EH (cell line): ENCODE measurements at places on chromosomes 11 and 22.

GRCh38 chr11:64605244-64605560 lies 14.2 kb downstream of the SLC22A12 start:
- DNase-seq = no peak

- no peak for DNase-seq
Observed at GRCh38 chr22:32629573-32629957, 155.0 kb downstream of the FBXO7 start.

DNA sequence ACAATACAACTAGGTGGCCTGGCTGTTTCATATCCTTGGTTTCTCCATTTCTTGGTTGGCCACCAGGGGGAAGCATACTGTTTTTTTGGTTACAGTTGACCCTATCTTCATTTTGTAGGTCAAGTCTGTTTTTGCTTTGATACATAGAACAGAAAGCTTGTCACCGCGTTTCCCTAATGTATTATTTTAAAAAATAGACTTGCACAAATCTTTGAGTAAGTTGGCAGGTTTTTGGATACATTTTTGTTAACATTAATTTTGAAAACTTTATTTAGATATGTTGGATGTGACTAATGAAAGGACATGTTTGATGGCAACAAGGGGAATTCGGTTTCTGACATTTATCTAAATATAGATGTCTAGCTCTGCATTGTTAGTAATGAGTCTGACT lies 3.0 kb downstream of the NCR3LG1 start:
- peak; percentile 76 for DNase-seq

GRCh38 chr22:48088926-48089536 lies 1326.6 kb downstream of the TBC1D22A start:
- DNase-seq = no peak

DNA sequence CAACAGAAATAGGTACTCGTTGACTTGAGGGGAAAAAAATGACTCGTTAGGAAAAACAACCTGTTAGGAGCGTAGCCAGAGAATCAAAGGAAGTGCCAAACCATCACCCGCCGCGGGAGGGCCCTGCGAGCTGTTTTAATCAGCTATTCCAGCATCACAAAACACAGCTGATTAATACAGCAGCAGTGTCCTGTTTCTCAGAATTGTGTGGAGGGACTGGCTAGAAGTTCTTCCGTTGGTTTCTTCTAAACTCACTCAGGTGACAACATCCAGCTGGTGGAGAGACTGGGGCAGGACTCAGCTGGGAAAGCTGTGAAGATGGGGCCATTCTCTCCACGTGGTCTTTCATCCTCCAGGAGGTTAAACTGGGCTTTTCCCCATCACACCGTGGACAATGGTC lies 28.0 kb downstream of the HSPA8 start:
- peak; percentile 19 for DNase-seq

DNA sequence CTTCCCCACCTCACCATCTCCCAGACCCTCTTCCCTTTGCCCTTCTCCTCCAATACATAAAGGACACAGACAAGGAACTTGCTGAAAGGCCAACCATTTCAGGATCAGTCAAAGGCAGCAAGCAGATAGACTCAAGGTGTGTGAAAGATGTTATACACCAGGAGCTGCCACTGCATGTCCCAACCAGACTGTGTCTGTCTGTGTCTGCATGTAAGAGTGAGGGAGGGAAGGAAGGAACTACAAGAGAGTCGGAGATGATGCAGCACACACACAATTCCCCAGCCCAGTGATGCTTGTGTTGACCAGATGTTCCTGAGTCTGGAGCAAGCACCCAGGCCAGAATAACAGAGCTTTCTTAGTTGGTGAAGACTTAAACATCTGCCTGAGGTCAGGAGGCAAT lies 58.2 kb downstream of the TIMP3 start:
- DNase-seq = no peak

GRCh38 chr11:122098261-122098980 lies 17.6 kb downstream of the BLID start:
- DNase-seq = peak; percentile 34

DNA sequence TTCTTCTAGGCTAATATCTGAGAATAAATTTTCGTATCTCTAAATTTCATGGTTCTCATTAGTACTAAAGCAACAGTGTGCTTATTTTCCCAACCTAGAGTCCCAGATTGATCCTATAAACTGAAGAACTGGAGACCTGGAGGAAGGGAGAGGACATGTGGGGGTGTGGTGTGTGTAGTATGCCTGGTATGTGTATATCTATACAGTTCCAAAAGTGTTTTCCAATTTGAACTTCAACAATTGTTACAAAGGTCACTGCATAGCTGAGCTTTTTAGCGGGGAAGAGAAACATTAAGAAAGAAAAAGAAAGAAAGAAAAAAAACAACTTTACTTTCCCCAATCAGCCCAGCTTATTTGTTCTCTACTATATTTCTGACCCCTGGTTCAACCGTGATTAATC lies 152.1 kb downstream of the SOX6 start:
- no peak for DNase-seq

DNA sequence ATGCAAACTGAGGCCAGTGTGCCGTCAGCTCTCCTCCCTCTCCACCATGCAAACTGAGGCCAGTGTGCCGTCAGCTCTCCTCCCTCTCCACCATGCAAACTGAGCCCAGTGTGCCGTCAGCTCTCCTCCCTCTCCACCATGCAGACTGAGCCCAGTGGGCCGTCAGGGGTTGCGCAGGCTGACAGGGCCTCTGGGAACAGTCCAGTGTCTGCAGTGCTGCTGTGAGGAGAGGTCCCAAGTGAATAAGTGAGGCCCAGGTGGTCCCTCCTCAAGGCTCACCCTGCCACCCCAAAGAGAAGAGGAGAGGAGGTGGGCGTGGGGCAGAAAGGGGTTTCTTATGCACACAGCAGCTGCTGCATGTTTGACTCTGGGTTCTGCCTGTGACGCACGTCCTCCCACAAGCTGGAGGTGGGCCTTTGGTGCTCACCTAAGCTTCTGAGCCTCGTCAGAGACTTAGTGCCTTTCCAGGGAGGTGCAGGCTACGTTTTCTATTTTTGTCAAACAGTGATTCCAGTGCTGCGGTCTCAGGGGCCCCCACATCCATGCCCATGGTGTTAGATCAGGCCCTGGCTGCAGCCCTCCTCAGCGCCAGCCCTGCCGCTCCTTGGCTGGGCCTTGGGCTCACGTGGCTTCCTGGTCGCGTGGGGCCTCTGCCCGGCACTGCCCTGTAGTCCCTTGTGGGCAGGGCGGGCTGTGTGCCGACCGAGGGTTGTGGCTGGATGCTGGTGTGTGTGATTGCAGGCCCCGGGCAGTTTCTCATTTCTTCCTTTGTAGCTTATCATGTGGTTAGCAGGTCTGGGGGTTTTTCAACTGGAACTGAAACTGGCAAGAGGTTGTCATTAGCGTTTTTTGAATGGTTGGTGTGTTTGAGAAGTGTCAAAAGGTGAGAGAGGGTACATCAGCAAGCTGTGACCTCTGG lies 7.1 kb downstream of the TPCN2 start:
- DNase-seq = no peak

DNA sequence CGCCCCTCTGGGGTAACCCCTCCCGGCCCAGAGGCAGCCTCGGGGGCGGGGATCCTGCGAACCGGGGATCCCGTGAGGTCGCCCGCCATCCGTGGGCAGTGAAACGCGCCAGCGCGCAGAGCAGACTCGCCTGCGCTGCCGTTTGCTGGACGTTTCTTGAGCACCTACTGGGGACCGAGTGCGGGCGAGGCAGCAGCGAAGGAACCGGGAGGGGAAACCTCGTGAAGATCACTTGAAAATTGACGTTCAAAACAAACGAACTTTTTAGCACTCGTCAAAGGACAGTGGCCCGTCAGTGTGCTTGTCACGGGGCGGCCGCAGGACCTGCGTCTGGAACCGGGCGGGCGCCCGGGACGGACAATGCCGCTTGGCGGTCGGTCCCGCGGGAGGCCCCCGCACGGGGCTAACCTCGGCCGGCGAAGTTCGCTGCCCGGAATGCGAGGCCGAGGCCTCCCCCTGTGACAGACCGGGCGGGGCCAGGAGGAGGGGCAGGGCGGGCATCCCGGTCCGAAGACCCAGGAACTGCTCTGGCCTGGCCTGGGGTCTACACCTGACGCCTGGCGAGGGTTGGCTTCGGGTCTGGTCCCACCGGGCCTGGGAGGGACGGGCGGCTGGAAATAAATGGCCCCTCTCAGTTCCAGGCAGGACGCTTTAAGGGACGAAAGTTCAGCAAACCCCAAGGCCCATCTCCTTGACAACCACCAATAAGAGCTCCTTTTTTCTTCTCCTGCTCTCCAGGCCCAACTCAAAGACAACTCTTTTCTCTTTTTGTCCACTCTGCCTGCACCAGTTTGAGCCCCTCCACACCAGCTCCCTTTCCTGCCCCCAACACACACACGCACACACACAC lies 723 bp upstream of the SCUBE1 start:
- DNase-seq = no peak

DNA sequence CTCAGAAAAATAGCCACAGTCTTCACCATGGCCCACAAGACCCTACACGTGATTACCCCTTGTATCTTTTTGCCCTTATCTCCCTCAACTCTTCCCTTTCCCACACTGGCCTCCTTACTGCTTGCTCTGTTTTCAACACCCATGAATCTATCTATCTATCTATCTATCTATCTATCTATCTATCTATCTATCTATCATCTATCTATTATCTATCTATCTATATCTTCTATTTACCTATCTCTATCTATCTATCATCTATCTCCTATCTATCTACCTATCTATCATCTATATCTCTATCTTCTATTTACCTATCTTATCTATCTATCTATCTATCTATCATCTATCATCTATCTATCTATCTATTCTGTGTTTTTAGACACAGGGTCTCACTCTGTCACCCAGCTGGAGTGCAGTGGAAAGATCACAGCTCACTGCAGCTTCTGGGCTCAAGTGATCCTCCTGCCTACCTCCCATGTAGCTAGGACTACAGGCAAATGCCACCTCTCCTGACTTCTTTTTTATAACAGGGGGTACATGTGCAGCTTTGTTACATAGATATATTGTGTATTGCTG lies 54.2 kb downstream of the CNTF start:
- no peak for DNase-seq

DNA sequence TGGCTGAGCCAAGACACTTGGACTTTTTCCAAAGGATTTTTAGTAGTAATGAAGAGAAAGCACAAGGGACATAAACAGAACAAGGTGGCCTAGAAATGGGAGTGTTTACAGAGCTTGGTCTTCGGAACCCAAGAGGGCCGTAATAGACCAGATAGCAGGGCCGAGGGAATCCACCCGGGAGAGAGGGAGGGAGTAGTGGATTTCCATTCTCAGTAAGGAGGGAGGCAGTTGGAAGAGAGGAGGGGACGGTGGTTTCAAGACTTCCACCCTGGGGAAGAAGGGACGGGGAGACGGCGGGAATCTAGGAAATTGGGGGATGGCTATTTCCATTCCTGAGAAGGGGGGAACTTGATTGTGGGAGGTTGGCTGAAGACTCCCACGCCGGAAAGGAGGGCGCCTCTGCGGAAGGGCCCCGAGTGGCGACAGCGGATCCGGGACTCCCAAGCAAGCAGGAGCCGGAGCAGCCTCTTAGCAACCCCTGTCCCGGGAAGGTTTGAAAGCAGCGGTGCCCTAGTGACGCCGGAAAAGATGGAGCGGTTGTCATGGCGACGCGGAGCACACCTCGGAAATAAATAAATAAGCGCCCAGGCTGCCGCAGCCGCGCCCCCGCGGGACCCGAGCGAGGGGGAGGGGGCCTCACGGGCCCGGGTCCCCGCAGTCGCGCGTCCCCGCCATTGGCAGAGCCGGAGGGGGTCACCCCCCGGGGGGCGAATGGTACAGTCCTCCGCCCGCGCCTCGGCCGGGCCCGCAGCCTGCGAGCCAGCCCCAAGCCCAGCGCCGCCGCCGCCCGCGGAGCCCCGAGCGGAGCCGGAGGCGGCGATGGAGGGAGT lies 31.6 kb downstream of the EIF3F start:
- peak; percentile 83 for DNase-seq

- DNase-seq = no peak
Observed at GRCh38 chr22:26435327-26436093, 6.5 kb downstream of the ASPHD2 start.

DNA sequence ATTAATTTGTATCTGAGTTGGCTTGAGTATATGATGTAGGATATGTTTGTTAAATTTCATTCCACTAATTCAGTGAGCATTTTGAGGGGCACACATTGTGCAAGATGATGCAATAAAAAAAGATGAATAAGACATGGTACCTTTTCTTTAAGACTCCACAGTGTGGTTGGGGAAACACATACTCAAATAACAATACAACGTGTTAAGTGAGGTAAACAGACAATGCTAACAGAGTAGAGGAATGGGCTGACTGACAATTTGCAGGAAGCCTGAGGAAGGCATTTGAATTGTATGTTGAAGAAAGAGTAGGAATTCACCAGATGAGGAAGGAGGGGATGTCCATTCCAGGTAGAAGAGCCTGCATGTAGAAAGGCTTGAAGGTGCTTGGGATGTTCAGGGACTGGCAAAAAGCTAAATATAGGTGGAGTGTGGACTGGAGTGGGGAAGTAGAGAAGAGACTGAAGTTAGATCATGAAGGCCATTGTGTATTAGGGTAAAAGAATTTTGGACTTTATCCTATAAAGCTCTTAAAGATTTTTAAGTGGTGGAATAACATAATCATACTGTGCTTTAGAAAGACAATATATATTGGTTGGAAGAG lies 6.8 kb downstream of the RNF169 start:
- DNase-seq = no peak

DNA sequence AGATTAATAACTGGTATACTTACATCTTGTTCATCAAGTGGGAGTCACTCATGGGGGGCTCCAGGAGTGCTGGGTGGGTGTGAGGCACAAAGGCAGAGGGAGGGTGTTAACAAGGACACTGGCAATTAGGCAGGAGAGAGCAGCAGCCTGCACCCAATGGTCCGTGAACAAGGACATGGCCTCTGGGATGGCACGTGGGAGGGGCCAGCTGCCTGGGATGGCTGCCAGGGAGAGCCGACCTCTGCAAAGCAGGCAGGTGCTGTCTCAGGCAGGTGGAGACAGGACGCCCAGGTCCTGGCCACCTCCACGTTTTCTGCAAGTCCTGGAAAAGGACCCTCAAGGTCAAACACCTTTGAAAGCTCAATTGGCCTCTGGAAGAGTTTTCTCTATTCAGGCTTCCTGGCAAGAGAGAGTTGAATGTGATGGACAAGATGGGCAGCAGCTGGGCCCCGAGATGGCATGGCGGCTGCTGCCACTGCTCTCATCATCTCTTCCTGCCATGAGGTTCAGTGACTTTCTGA lies 257.1 kb downstream of the BUD13 start:
- DNase-seq = no peak

- DNase-seq = no peak
Observed at GRCh38 chr22:27988704-27989103, 69.6 kb upstream of the PITPNB start.

DNA sequence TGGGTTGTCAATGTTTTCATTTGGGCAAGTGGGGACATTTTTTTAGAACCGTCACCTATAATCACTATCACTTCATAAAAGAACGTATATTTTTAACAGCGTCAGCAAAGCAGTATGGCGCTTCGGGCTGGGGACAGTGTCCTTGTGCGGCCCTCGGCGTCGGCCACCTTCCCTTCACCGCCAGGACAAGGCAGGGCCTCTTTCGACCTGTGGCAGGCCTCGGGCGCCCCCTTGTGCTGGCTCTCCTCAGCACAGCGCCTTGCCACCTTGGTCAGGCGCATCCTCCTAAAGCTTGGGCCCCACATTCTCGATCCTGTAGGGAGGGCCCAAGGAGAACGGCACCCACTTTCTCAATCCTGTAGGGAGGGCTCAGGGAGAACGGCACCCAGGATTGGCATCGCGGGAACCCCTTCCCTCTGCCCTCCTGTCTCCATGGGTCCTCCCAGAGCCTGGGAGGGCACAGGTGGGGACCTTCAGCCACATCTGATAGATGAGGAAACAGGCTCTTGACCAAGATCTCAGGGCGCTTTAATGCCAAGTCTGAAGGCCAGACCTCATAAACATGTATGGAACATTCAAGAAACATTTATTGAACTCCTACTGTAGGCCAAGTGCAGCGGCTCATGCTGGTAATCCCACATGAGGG lies 11.5 kb upstream of the FADD start:
- DNase-seq = peak; percentile 66

GRCh38 chr22:48299801-48300200 lies 1527.9 kb downstream of the BRD1 start:
- DNase-seq = no peak
